ENCODE measurements at places on chromosomes 7 and 10.
A peak's percentile ranks its signal among the peaks of the same experiment; 100 is the strongest.

GRCh38 chr10:78779339-78779955, 289.3 kb upstream of the ZMIZ1 start:
- DNase-seq: no peak

- DNase-seq: no peak
Observed at GRCh38 chr7:137003566-137003965, 135.1 kb downstream of the CHRM2 start.

DNA sequence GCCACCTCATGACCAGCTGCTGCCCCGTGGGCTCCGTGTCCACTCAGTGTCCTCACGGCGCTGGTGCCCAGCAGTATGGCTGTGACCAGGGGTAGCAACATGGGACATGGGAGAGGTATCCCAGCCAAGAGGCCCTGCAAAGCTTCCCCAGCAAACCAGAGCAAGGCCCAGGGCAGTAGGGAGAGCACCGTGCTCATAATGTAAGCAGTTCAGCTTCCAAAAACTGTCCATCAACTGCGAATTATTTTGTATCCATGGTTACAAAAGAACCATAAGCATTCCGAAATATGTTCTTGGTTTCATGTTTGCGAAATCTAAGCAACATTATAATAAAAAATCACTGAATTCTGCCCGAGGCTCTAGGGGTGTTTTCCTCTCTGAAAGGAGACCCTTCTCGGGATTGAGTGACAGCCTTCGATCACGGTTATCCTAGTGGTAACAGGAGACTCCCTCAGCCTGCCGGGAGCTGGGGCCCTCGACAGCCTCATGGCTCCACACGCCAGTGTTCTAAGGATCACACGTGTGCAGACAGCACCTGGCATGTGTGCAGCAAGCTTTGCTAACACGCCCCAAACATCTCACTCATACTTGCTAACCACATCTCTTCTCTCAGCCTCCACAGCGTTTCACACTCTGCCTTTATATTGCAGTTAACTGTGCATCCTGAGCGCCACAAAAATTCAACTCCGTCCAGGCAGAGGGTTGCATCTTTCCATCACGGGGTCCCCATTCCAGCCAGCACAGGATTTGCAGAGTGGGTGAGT, 117.6 kb downstream of the DIP2C start:
- no peak for DNase-seq

GRCh38 chr10:30529373-30529998, 95.5 kb downstream of the MAP3K8 start:
- DNase-seq: peak; percentile 58

- DNase-seq: no peak
Observed at GRCh38 chr10:44897049-44897448, 14.1 kb upstream of the TMEM72 start.

- DNase-seq: no peak
Observed at GRCh38 chr7:138455609-138456008, 4.5 kb upstream of the TRIM24 start.

All from left lobe of liver (tissue), 2 donors.